ENCODE measurements at places on chromosomes 6 and 20. TPM values are rescaled to one million over a fixed set of nuclear protein-coding genes. Genes with fewer than 3 reads are reported as not detected.

DNA sequence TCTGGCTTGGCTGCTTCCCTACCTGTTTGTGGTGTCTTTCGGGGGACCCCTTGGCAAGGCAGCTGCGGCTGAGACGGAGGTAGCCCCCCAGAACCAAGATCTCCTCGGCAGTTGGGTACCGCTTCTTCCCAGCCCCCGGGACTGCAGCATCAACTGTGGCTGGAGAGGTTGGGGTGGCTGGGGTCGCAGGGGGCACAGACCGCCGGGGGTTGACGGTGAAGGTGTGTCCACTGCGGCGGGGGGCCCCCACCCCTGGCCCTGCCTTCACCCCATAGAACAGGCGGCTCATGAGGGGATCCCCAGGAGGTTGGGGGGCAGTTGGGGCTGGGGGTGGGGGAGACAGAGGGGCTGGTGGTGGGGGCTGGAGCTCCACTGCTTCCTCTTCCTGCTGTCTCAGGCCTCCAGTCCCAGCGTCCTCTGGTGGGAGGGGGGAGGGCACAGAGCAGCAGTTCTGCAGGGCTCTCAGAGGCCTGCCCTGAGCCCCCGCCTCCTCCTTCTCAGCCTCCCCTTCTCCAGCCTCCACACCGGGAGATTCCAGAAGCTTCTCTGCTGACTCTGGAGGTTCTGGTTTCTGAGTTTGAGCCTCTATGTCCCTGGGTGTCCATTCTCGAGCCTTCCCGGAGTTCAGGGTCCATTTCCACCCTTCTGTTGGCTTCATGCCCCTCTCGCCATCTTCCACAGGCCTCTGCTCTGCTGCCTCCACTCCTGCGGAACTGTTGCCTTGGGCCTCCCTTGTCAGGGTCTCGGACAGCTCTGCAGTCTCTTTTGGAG is 1.9 kb downstream of the PPP1R18 start:
- peaks cover 44% of the 10 kb centered on the region for H3K36me3 ChIP-seq
- peak overlapping the region; percentile 99 for H3K27ac ChIP-seq
- peaks cover 28% of the 10 kb centered on the region for H3K27me3 ChIP-seq
- peak; percentile 48 for DNase-seq

IL20RA gene
- 0.10 TPM for total RNA-seq

FAM83C gene
- total RNA-seq, result not detected

DNA sequence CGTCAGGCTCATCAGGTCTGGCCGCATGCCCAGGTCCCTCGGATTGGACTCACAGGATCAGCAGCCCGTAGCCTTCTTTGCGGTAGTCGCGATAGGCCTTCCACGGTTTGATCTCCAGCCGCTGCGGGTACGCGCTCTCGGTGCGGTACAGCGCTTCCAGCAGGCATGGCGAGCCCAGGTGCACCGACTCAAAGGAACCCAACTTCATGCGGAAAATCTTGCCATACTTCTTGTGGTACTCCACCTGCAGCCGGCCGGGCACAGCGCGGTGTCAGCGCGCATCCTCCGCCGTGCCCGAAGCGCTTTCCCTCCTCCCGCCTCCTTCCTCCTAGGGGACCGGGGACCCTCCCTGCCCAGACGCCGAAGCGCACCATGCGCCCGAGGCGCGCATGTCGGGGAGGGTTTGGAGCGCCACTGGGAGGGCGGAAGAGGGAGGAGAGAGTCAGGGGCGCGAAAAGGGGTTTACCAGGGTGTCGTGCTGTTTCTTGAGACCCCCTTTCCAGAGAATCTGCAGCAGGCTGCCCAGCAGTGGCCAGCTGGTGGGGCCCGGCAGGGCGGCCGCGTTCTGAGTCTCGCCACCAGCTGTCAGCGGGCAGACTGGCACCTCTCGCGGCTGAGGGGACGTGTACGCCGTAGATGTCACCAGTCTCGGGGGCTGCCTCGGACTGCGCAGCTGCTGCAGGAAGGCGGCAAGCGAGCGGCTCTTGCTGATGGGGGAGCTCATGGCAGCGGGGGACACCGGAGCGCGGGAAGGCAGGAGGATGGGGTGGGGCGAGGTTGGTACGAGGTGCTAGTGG is 732 bp downstream of the CYP24A1 start:
- peak; percentile 13 for DNase-seq
- peaks cover 10% of the 10 kb centered on the region for H3K4me1 ChIP-seq
- peak overlapping the region; percentile 69 for H3K4me3 ChIP-seq
- H3K36me3 ChIP-seq, result no peaks in the 10 kb centered on the region
- H3K27ac ChIP-seq, result no peak overlapping the region

DNA sequence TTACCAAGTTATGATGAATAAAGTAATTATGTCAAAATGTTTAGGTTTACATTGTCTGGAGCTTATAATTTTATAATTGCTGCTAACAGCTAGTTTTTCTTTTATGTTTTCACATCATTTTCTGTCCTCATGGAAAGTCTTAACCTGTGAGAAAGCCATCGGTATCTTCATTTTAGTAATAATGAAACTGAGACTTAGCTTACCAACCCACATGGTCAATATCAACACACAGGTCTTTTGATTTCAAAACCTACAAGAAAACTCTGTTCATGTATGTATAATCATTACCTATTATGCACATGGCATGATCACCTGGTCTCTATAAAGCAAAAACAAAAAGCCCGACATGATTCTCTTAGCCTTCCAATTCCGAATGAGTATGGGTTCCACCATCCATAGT is 61.9 kb downstream of the KCNQ5 start:
- H3K4me3 ChIP-seq, result no peak overlapping the region
- H3K36me3 ChIP-seq, result no peaks in the 10 kb centered on the region
- no peak overlapping the region for H3K27ac ChIP-seq

GRCh38 chr6:149218915-149219314 is 98.6 kb upstream of the TAB2 start:
- no peak overlapping the region for H3K27ac ChIP-seq
- no peak for DNase-seq
- peaks cover 11% of the 10 kb centered on the region for H3K4me1 ChIP-seq
- H3K27me3 ChIP-seq, result no peaks in the 10 kb centered on the region
- no peaks in the 10 kb centered on the region for H3K36me3 ChIP-seq

GRCh38 chr6:107272246-107272645 is 156.9 kb upstream of the BEND3 start:
- no peaks in the 10 kb centered on the region for H3K4me1 ChIP-seq
- no peak overlapping the region for H3K4me3 ChIP-seq
- no peaks in the 10 kb centered on the region for H3K36me3 ChIP-seq
- DNase-seq, result no peak
- peaks cover 1% of the 10 kb centered on the region for H3K27me3 ChIP-seq

DNA sequence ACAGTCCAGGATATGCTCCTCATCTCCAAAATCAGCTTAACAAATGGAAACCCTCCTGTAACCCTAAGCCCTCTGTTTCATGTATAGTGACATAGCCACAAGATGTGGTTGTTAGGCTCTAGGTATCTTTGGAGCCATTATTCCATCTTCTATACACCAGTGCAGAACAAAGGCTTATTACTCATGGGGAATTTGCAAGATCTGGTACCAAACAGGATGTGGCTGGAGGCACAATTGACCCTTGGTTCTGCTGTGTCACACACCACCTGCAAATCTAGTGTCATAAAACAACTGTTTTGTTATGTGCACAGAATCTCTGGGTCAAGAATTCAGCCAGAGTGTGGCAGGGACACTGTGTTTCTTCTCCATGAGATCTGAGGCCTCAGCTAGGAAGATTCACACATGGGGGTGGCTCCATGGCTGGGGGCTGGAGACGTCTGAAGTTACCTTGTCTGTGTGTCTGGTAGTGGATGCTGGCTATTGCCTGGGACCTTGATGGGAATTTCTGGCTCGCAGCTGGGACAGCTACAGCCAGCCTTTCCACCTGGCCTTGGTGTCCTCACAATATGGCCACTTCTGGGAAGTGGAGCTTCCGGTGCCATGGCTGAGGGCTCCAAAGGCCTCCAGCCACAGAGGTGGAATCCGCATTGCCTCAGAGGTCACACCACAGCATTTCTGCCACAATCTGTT is 369.9 kb downstream of the CDH26 start:
- no peak overlapping the region for H3K4me3 ChIP-seq
- no peaks in the 10 kb centered on the region for H3K4me1 ChIP-seq
- H3K36me3 ChIP-seq, result no peaks in the 10 kb centered on the region
- DNase-seq, result no peak
- H3K27me3 ChIP-seq, result no peaks in the 10 kb centered on the region

- H3K27ac ChIP-seq, result peak overlapping the region; percentile 100
- H3K4me3 ChIP-seq, result peak overlapping the region; percentile 56
- peaks cover 45% of the 10 kb centered on the region for H3K4me1 ChIP-seq
- DNase-seq, result peak; percentile 47
Observed at GRCh38 chr6:40996591-40997233, 42.3 kb downstream of the UNC5CL start.

- H3K36me3 ChIP-seq, result peaks cover 32% of the 10 kb centered on the region
- peaks cover 4% of the 10 kb centered on the region for H3K4me1 ChIP-seq
- DNase-seq, result no peak
- H3K4me3 ChIP-seq, result no peak overlapping the region
Observed at GRCh38 chr6:138406443-138406842, 2.4 kb downstream of the HEBP2 start.

DNA sequence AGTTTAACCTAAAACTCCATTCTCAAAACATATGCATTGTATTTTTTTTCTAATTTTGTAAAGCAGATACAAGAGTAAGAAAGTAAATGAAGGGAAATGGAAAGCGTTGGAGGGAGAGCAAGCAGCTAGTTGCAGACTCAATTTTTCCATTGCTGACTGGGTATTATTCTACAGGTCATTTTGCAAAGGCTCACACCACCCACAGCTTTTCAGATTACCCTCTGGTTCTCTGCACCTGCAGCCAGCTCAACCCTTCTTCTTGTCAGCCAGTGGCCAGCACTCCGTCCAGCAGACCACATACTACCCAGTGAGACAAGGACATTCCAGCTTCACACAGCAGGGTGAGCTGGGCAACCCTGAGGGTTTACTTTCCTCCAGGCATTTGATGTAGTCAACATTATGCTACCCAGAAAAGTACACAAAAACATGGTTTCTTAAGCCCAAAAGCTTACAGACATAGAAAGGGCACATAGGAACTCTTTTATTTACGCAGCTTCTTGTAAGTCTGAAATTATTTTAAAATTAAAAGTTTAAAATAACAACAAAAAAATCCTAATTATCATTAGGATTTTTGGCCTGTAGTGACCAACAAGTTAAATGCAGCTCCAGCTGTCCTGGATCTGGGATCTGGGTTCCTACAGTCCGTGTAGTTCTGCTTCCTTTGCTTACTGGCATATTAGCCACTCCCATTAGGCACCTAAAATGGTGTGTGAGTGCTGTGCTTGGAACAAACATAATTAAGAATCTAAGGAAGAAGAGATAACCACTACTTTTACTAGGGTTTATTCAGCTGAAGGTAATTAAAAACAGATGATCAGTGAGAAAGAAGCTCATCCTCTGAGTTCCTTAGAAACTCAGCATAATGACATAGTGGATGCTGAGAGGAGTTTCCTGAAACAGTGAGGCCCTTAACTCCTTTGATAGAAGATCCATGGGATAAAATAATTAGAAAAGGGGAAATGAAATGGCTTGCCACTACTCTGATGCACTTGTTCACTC is 185.3 kb downstream of the PKHD1 start:
- no peaks in the 10 kb centered on the region for H3K27me3 ChIP-seq
- no peak overlapping the region for H3K27ac ChIP-seq
- no peak overlapping the region for H3K4me3 ChIP-seq
- DNase-seq, result no peak
- no peaks in the 10 kb centered on the region for H3K36me3 ChIP-seq

DNA sequence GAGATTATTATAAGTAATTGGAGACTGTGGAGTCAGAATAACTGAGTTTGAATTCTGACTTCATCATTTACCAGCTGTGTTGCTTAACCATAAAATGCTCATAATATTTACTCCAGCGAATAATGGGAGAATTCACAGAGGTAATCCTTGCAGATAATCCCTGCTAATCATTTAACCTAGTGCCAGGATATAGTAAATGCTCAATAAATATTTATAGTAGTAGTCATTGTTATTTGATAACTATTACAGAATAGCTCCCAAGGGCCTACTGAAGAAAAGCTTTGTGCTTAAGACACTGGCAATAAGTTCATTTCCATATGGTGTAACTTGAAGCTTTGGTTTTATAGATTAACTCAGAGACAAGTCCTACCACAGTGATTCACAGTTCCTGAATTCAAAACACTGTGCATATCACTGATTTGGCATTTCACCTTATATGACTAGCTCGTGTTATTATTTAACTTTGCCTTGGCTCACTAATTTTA is 208.8 kb upstream of the PLCB4 start:
- H3K36me3 ChIP-seq, result no peaks in the 10 kb centered on the region
- no peak overlapping the region for H3K27ac ChIP-seq
- H3K27me3 ChIP-seq, result no peaks in the 10 kb centered on the region
- H3K4me1 ChIP-seq, result no peaks in the 10 kb centered on the region
- DNase-seq, result no peak

- no peaks in the 10 kb centered on the region for H3K36me3 ChIP-seq
- no peak overlapping the region for H3K27ac ChIP-seq
- H3K4me1 ChIP-seq, result peaks cover 19% of the 10 kb centered on the region
- DNase-seq, result no peak
- peaks cover 2% of the 10 kb centered on the region for H3K27me3 ChIP-seq
Observed at GRCh38 chr6:52352239-52353018, 9.5 kb upstream of the PAQR8 start.

SLC22A7 gene
- not detected for total RNA-seq

DNA sequence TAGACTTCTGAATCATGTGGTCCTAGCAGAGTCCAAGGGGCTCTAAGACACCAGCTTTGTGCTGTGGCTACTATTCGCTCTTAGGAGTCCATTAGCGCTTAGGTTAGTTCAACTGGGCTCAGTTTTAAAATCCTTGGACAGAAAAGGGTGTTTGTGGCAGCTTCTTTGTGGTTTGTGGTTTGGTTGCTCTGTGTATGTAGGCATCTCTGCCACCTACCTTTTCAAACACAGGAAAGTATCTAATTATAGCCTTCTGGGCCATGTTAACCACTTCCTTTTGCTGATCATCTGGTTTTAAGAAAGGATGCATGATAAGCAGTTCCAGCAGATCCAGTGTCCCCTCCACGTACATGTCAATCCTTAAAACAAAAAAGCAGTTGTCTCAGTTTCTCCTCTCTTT is 10.8 kb downstream of the GSTA4 start:
- no peak overlapping the region for H3K27ac ChIP-seq
- peaks cover 6% of the 10 kb centered on the region for H3K36me3 ChIP-seq
- peaks cover 3% of the 10 kb centered on the region for H3K27me3 ChIP-seq
- peaks cover 14% of the 10 kb centered on the region for H3K4me1 ChIP-seq
- no peak overlapping the region for H3K4me3 ChIP-seq

GRCh38 chr6:25341923-25342619 is 62.9 kb downstream of the CARMIL1 start:
- H3K4me3 ChIP-seq, result peak overlapping the region; percentile 37
- no peaks in the 10 kb centered on the region for H3K36me3 ChIP-seq
- H3K4me1 ChIP-seq, result peaks cover 20% of the 10 kb centered on the region
- no peak overlapping the region for H3K27ac ChIP-seq

SH3BGRL2 gene
- total RNA-seq, result 7.0 TPM

DNA sequence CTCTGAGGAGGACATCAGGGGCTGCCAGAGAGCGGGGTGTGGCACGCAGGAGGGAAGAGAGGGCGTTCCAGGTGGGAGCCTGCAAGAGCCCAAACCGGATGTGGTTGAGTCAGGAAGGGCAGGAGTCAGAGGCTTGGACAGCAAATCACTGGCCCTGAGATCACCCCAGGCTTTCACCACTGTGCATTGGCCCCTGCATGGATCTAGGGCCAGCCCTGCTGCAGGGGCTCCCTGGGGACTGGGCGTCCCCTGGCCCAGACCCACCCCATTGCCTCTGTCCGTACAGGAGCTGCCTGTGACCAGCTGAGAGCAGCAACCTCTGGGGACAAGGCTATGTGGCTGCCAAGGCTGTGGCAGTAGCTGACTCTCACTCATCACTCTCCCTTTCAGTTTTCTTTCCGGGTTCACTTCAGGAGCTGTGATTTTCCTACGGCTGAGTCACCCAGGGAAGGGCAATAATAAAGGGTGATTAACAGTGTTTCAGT is 33.9 kb downstream of the KCNK17 start:
- H3K27ac ChIP-seq, result no peak overlapping the region
- no peaks in the 10 kb centered on the region for H3K4me1 ChIP-seq
- H3K27me3 ChIP-seq, result peaks cover 12% of the 10 kb centered on the region
- DNase-seq, result no peak
- no peaks in the 10 kb centered on the region for H3K36me3 ChIP-seq
- no peak overlapping the region for H3K4me3 ChIP-seq

All from endothelial cell (in vitro differentiated cells).